Activated T-cell treated with anti-CD3 and anti-CD28 coated beads for 24 hours (primary cell): ENCODE measurements at places on chromosomes 1 and 21.

GRCh38 chr1:204992201-204992997, 50.6 kb upstream of the CNTN2 start:
- no peak for DNase-seq

GRCh38 chr1:232744847-232745246, 60.4 kb upstream of the MAP10 start:
- DNase-seq = no peak

DNA sequence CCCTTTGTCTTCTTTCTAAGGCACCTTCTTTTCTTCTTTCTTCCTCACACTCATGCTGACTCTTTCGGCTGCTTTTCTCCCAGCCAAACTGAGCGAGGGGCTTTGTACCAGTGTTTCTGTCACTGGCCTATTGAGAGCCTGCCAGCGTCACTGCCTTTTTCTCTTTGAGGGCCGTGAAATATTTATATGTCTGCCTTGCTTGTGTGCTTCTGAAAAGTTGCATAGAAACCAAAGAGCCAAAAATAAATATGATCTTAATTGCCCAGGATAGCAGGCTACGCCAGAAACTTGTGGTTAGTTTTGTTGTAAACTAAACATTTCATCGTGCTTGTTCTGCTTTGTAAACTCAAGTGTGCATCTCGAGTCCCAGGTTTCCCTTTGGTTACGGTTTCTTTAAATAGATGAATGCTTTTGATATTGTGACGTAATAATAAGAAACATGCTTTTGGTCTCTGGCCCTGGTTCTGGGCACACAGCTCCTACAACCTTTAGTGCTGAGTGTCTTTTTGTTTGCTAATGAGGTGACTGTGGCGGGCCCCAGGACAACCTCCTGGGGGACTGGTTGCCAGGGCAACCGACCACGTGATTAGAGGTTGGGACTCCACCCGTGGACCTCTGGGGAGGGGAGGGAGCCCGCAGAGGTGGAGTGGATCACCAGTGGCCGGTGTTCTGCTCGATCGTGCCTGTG, 10.8 kb downstream of the SLC37A1 start:
- DNase-seq = no peak

DNA sequence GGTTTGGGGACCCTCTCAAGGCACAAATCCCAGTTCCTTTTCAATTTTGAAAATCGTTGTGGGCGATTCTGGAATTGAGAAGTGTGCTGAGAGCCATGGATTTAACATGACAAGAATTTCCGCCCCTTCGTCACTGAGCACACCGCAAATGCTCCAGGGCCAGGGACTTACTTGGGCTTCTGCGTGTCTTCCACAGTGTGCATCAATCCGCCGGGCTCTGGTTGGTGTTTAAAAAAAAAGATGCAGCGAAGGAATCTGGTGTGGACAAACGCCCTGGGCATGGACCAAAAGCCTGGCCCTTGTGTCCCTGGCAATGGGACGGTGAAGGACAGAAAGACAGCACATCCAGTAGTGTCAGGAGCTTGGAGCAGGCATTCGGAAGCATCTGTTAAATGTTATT, 696 bp upstream of the CLDN14 start:
- no peak for DNase-seq

DNA sequence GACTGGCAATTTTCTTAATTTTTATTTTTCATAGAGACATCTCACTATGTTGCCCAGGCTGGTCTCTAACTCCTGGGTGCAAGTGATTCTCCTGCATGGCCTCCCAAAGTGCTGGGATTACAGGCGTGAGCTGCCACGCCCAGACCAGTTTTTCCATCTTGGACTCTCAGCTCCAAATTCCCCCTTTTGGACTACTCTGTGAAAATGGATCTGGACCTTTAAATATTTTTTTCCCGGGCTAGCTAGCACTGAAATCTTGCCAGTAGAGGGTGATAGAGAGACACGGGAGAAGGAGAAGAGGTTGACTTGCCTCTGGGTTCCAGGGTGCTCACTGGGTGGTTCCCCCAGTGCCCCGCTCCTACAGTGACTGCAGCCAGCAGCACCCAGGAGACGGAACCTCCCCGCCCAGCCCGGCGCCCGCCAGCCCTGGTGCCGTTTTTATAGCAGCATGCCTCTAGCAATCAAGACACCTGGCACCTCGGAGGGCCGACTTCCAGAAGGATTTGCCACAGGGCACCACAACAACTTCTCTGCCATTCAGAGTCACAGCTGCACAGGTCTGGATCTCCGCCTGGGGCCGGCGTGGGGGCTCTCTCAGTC, 34.7 kb upstream of the SCCPDH start:
- DNase-seq = peak; percentile 31

DNA sequence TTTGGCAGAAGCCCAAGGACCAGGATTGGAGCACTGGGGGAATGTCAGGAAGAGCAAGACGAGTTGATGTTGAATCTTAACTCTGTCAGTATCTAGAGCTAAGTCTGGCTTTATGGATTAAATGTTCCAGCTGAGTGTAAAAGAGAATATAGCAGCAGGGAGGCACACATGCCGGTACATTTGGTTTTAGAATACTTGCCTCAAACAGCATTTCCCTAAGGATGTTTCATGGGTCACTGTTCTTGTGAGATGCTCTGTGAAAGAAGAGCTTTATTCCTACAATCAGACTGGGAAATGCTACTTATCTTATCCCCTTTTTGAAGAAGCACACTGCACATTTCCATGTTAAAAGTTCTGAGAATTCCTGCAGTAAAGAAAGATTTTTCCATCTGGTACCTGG, 440.3 kb upstream of the B3GALT2 start:
- no peak for DNase-seq

DNA sequence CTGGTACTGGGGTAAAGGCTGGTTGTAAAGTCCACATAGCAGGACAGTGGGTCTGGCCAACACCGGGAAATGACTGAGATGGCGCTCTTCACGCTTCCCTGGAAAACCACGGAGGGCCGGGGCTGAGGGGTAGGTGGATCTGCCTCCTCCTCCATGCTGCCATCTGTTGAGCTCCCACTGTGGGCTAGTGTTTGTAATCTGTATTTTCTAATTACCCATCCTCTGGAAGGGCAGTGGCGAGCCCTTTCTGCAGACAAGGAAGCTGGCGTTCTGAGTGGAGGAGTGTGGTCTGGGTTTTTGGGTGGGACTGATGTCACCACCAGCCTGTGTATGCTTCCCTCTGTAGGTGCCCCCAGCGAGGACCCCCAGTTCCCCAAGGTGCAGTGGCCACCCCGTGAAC, 34.1 kb upstream of the LHX4 start:
- DNase-seq = no peak

DNA sequence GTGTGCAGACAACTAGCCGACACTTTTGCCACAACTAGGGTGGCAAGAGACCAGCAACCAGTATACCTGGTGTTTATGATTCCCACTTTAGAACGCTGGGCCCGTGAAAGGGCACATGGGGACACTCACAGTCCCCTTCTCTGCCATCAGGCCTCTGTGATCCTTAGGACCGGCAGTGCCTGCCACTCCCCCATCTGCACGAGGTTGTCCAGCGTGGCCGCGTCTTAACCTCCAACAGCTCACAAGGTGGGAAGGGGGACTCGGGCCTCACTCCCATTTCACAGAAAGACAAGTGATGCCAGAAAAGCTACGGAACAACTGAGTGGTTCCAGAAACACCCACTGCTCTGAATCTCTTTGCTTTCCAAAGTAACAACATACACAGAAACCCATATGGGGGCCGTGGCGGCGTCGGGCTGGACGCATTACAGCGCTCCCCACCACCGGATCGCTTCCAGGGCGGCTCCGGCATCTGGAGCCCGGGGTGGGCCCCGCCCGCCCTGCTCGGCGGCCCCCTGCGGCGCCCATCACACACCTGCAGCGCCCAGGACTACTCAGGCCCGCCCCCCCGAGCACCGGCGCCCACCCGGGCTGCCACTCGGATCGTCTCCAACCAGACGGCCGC, 1.0 kb downstream of the ZNF496 start:
- no peak for DNase-seq

GRCh38 chr1:12368646-12369045, 138.8 kb downstream of the VPS13D start:
- no peak for DNase-seq

- no peak for DNase-seq
Observed at GRCh38 chr1:97630948-97631347, 289.9 kb downstream of the DPYD start.

GRCh38 chr21:17598437-17598836, 14.3 kb downstream of the BTG3 start:
- no peak for DNase-seq

GRCh38 chr1:9284061-9284460, 8.6 kb upstream of the SPSB1 start:
- DNase-seq = no peak

DNA sequence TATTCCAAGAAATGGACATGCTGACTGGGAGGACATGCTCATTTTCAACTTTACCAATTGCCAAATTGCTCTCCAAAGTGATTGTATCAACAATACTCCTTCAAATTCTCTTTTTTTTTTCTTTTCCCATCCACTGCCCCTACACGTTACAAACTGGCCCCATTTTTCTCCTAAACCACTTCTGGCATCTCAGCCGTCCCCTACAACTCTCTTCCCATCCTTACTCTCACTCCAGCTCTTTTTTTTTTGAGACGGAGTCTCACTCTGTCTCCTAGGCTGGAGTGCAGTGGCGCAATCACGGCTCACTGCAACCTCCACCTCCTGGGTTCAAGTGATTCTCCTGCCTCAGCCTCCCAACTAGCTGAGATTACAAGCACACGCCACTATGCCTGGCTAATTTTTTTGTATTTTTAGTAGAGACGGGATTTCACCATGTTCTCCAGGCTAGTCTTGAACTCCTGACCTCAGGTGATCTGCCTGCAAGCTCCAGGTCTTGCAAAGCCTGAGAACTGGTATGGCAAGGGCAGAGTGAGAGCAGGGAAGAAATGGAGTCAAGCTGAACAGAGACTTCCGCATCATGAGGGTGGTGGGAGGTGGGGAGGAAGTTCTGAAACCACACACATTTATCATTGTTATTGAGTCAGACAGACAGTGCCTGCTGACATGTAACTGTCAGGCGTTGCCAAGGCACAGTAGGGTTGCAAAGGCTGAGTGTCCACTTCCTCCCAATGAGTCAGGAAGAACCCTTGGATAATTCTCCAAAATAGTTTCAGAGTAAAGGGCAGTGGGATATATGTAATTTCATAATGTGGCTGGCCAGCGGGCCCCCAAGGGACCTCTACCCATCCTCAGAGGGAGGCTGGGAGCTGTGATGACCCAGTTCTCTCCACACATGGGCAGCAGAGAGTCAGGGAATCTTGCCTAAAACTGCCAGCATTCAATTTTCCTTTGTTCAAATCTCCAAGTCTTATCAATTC, 17.4 kb downstream of the CELA3A start:
- DNase-seq = peak; percentile 59

DNA sequence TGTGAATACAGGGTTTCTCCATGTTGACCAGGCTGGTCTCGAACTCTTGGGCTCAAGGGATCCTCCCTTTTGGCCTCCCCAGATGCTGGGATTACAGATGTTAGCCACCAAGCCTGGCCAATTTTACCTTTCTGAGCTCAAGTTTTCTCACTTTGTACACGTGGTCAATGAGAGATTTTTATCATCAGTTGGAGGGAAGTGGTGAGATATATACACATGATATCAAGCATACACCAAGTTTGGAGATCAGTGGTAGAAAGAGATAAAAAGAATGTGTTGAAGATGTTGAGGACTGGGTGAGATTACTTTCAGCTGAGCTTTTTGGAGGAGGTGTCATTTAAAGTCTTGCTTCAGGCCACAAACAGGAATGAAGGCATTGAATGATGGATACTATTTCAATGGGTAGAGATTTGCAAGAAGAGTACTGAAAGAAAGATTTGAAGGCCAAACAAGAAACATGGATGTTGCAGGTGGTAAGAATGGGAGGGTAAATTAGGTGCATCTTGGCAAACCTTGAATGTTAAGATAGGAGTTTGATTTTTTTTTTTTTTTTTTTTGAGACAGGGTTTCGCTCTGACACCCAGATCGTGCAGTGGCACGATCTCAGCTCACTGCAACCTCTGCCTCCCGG, 3.0 kb upstream of the SESN2 start:
- no peak for DNase-seq

GRCh38 chr1:166390366-166391033, 223.7 kb upstream of the FAM78B start:
- no peak for DNase-seq
